ENCODE measurements at places on chromosomes 16 and 17.

- DNase-seq = no peak
Measured at GRCh38 chr17:72175787-72176515, 55.1 kb downstream of the SOX9 start.

- no peak for DNase-seq
Measured at GRCh38 chr17:57341611-57342540, 85.6 kb downstream of the MSI2 start.

DNA sequence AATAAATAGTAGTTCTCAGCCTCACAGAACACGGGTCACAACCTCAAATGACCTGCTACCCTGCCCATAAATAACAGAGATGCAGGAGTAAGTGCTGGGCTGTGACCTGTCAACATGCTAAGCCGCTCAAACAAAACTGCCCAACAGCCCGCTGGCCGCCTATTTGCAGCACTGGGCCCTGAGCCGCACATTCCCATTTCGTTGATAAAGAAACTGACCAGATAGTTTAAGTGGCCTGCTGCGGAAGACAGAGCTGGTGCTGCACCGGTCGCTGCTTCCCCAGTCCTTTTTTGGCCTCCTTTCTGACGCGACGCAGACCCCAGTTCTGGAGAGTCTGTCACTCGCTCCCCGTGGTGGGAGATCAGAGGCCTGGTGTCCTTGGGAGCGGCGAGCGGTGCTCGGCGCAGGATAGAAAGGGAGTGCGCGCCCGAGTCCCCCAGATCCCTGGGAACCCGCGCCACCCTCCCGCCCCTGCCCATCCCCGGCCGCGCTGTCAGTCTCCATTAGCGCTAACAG, 349 bp upstream of the SLC6A2 start:
- DNase-seq = no peak

DNA sequence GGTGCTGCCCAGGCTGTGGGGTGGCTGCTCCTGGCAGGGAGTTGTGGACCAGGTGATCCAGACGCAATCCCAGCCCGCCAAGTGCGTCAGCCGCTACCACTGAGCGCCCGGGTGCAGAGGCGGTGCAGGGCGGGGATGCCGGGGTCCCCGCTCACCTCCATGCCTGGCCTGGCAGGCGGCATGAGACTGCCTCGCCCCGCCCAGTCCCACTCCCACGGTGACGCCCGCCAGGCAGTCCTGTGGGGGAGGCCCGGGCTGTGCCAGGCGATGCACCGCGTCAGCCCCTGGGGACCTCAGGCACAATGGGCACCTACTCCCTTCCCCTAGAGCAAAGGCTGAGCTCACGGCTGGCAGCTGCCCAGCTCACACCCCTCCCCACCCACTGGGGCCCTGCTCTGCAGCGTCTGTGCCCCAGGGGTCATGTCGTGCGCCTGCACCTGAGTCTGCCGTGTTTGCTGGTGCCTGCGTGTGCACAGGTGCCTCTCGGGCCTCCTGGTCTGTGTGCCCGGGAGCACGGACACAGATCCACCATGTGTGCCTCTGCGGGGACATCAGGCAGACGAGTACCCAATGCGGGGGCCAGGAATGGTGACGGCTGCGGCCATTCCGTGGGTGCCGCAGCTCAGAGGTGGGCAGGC, 5.3 kb downstream of the RPUSD1 start:
- no peak for DNase-seq

GRCh38 chr16:19232988-19233387, 52.5 kb upstream of the CLEC19A start:
- DNase-seq = no peak

DNA sequence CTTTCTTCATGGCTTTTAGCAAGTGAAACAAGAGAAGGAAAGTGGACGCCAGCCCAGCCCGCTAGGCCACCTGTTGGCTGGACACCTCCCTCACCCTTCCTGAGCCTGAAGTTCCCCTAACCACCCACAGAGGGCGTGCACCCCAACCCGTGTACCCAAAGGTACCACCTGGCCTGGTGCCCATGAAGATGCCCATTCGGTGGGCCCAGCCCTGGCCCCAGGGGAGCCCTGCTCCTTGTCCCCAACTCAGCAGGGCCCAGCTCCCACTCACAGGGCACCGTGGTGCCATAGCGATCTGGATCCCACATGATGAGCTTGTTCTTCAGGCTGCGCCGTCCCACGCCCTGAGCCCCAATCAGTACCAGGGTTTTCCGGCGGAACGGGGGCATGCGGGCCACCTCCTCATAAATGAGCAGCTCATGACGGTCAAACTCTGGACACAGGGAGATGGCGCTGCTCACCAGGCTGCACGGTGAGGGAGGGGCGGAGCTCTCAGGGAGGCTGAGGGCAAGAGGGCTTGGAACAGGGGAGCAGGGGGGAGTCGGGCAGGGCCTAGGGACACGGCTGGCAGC, 26.8 kb downstream of the MPP2 start:
- peak; percentile 9 for DNase-seq

DNA sequence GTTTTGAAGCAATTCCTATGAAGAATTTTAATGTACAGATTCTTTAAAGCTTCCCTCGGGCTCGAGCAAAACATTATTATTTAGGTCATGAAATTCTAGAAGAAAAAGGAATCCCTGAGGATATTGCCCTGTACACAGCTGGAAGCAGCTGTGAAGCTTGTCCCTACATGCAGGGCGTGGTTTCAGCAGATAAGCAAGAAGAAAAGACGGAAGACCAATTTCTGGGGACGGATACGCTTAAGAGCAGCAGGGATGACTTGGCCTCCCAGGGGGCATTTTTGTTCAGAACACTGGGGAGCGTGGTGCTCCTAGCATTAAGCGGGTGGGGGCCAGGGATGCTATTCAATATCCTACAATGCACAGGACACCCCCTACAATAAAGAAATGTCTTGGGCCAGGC, 34.3 kb downstream of the LITAF start:
- no peak for DNase-seq

DNA sequence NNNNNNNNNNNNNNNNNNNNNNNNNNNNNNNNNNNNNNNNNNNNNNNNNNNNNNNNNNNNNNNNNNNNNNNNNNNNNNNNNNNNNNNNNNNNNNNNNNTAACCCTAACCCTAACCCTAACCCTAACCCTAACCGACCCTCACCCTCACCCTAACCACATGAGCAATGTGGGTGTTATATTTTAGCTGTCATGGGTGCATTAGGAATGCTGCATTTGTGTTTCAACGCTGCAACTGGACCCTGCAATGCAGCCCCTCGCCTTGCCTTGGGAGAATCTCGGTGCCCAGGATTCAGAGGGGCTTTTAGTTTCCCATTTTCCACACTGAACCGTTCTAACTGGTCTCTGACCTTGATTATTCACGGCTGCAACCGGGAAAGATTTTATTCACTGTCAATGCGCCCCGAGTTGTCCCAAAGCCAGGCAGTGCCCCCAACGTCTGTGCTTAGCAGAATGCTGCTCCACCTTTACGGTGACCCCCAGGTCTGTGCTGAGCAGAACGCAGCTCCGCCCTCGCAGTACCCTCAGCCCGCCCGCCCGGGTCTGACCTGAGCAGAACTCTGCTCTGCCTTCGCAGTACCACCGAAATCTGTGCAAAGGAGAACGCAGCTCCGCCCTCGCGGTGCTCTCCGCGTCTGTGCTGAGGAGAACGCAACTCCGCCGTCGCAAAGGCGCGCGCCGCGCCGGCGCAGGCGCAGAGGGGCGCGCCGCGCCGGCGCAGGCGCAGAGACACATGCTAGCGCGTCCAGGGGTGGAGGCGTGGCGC, 43.3 kb downstream of the POLR3K start:
- no peak for DNase-seq

GRCh38 chr17:19381741-19382444, 3.6 kb downstream of the MAPK7 start:
- DNase-seq = no peak

DNA sequence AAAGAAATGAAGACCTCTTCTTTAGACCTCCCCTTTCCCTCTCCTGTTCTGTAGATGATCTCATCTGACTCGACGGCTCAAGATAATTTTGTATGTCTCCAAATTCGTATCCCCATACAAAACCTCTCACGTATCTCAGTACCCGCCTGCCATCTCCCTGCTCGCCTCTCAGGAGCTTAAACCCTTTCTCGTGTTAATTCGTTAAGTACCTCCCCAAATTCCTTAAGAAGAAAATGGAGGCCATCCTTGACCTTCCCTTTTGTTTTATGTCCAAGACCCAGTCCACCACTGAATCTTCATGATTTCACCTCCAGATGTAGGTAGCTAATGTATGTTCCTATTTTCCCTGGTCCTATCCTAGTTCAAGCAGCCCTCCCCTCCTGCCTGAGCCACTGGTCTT, 41.6 kb downstream of the OR3A1 start:
- DNase-seq = no peak

GRCh38 chr16:17647879-17648872, 177.4 kb upstream of the XYLT1 start:
- no peak for DNase-seq

- peak; percentile 46 for DNase-seq
Measured at GRCh38 chr17:41505809-41506767, 676 bp upstream of the KRT13 start.

DNA sequence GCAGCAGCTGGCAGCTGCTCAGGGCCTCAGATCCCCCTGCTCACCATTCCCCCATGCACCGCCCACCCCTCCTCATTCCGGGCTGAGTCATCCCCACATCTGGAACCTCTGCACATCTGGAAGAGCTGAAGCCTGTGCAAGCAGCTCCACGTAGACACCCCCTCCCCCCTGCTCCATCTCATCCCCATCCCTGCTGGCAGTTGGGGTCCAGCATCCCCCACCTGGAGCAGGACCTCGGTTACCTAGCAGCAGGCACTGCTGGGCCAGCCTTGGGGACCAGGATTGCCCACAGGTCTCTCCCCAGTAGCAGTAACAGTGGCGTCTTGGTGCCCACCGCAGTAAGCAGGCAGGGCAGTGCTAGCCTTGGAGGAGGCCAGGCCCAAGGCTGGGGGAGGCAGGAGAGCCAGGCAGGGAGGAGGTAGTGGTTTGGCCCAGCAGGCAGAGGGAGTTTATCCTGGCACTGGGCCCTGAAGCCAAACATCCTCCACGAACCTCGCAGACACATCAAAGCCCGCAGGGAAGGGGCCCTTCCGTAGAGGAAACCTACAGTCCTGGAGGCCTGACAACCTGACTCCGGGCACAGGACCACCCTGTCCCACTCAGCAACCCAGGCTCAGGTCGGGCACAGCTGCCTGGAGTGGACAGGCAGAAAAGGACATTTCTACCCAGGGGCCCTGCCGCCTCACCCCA, 7.7 kb upstream of the TMEM92 start:
- no peak for DNase-seq

- no peak for DNase-seq
Measured at GRCh38 chr16:11383481-11384183, 38.4 kb downstream of the RMI2 start.

- no peak for DNase-seq
Measured at GRCh38 chr17:29331708-29332085, 37.7 kb upstream of the NUFIP2 start.

All from CD14-positive monocyte (primary cell).